ENCODE measurements at places on chromosomes 1 and 21.

DNA sequence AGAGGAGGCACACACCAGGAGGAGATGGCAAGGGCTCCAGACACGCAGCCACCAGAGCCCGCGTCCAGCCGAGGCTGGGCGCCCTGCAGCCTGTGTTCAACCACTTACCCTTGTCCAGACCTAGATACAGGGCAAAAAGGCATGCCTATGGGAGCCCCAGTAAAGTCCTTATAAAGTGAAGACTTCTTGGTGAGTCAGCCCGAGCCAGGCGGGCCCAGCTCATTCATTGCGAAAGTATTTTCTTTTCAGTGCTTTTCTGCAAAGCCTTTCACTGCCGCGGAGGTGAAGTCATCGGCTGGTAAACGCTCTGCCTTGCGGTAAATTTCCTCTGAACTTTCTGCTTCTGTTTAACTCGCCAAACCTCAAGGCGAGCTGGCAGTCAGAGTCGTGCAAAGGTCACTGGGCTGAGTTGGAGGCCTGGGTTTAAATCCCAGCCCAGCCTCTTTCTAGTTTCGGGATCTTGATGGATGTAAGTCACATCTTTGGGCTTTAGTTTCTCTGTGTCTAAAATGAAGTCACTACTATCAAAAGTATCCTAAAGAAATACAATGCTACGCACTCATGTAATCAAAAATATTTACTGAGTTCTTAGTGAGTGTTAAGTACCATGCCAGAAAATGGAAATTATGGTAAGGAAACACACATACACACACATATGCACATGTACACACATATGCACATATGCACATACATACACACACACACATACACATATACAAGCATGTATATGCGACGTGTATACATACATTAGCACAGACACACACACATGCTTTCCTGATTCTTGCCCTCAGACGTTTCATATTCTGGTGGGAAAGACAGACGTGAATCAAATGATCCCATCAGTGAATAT is 54.7 kb upstream of the IFFO2 start:
- DNase-seq: peak; percentile 90

DNA sequence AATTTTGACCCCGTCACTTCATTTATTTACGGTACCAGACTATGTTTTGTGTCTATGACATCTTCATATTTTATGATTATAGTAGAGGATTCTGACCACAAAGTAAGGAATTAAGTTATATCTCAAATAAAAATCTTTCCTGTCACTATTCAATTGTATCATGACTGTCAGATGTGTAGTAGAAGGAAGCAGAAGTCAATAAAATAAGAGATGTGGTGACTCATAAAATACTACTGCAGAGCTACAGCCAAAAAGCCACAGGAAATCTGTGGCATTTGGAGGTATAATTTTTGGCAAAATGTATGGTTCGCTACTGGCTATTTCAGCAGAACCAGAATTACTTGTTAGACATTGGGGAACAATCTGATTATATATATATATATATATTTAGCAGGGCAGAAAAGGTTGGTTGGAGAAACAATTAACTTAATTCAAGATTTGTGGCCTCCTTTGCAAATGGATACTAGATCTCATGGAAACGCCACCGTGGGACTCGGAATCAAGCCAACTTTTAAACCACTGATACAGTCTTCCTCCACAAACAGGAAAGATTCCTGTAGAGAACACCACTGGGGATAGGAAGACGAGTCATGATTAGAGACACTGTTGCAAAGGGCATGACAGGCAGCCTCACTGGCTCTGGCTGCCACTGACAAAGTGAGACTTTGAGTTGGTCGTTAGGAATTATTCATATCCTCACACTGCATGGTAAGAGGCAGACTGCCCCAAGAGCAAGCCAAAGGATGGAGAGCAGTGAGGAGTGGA is 5.1 kb downstream of the FCRL2 start:
- no peak for DNase-seq

DNA sequence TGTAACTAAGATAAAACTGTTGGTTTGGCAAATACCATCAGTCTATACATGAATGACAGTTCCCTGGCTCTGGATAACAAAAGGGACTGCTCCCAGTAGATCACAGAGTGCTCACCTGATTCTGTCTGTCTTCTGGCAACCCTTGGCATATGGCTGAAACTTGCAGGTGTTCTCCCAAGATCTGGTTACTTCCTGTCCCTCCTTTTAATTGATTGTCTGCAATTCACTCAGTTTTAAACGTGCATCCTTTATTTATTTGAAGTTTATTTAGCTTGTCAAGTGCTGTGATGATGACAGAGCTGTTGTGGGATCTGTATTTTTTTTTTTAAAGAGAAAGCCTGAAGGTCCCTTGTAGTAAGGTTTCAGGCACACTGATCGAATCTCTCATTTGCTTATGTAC is 3.4 kb downstream of the KCNA3 start:
- DNase-seq: no peak

DNA sequence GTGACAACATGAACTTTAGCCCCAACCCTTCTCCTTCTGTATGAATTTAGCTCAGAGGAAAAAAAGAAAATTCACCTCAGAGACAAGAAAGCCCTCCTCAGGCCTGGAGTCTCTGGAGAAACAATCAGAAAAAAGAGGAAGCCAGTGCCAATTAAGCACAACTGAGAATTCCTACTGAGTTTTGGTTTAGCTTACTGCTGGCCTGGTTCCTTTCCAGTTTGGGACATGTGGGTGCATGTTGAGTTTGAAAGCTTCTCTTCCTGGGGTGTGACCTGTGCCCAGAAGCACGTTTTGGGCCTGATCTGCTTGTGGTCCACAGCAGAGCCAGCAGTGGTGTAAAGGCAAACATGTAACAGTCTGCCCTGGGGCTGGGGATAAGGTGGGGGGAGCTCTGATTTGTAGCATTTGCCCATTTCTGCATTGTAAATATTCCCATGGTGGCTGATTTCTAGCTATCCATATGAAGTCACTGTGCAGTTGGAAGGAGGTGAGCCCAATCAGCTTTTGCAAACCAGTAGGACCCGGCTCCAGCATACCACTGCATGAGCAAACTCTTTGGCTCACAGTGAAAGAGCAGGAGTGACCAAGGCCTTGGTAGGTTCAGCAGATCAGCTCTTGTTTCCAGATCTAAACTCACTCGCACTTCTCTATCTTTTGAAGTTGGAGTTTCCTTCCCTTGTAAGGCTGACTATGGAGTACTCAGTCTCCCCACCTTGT is 4.7 kb upstream of the THEM5 start:
- DNase-seq: no peak

DNA sequence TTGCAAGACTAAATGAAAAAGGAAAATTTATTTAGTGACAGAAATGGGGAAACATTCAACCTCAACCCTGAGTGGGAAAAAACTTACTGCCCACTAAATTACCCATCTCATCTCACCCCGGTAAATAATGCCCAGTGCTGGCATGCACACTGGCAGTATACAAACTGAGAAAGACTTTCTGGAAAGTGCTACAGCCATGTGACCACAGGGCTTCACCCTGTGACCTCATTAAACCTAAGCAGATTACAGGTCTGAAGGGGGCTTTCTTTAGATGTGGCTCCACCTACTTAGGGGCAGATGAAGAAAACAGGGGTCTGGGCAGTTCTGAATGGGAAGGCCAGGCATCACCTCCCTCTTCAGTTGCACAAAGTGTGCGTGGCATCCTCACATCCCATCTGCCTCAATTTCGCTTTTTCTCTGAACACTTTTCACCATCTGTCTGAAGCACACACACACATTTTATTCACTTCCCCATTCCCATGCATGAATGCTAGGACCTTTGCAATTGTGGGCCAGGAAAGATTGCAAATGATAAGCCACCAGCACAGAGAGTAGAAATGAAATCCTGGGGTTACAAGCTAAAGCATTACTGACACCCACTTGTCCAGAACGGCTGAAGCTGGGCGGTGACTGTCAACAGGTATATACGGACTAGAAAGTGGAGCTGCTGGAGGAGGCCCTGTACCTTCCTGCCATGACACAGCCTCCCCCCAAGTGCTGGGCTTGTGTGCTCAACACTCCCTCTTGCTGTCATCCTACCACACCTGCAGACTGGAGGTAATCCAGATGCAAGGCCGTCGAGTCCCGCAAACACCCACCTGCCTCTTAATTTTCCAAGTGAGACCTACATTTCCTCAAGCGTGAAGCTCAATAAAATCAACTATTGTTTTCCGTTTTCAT is 2.7 kb downstream of the NADK start:
- DNase-seq: no peak

- DNase-seq: no peak
These were observed 21.5 kb upstream of the LYST start for GRCh38 chr1:235888119-235888643.

- no peak for DNase-seq
These were observed 93.3 kb downstream of the DDX20 start for GRCh38 chr1:111848852-111849545.

- no peak for DNase-seq
These were observed 162.0 kb upstream of the C21orf91 start for GRCh38 chr21:17981060-17981740.

GRCh38 chr1:228770779-228771223 is 35.5 kb downstream of the RHOU start:
- no peak for DNase-seq

GRCh38 chr1:180616439-180616838 is 15.4 kb upstream of the XPR1 start:
- DNase-seq: no peak

DNA sequence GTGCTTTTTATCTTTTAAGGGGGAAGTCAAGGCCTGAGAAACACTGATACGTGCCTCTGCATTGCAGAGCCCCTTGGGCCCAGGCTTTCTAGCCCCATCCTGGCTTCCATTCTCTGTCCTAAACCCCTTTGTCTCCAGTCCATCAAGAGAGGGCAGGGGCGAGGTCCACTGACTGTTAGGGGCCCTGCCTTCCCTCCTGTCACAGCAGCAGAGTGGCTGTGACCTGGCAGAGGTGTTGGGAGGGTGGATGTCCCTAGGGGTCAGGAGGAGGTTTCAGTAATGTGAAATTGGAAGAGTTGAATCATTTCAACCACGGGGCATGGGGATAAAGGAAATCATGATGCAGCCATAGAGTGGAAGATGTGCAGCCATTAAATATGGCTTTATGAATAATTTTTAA is 24.0 kb downstream of the SOX13 start:
- DNase-seq: no peak

GRCh38 chr1:43235451-43236121 is 34.2 kb upstream of the TMEM125 start:
- no peak for DNase-seq

- DNase-seq: no peak
These were observed 198.7 kb downstream of the KCNJ6 start for GRCh38 chr21:37717534-37717933.

DNA sequence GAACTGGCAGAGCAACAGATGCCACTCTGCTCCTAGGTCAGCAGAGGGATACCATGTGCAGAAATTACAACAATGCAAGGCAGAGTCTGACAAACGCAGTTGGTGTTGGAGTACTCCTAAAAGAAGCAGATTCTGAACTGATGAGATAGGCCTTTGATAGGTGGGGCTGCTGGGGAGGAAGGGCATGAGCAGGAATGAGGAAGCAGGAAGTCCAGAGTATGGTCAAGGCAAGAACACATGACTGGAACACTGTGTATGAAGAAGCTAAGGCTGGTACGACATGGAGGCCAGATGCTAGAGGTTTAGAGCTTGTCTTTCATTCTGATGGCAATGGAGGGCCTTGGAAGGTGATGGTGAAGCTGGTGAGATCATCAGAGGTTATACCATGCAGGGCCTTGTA is 11.5 kb upstream of the THRAP3 start:
- no peak for DNase-seq

GRCh38 chr1:36156329-36157114 is 562 bp downstream of the MAP7D1 start:
- no peak for DNase-seq

GRCh38 chr1:29761159-29761928 is 525.0 kb downstream of the PTPRU start:
- DNase-seq: no peak

- no peak for DNase-seq
These were observed 7.0 kb downstream of the KCNAB2 start for GRCh38 chr1:6052543-6053205.

DNA sequence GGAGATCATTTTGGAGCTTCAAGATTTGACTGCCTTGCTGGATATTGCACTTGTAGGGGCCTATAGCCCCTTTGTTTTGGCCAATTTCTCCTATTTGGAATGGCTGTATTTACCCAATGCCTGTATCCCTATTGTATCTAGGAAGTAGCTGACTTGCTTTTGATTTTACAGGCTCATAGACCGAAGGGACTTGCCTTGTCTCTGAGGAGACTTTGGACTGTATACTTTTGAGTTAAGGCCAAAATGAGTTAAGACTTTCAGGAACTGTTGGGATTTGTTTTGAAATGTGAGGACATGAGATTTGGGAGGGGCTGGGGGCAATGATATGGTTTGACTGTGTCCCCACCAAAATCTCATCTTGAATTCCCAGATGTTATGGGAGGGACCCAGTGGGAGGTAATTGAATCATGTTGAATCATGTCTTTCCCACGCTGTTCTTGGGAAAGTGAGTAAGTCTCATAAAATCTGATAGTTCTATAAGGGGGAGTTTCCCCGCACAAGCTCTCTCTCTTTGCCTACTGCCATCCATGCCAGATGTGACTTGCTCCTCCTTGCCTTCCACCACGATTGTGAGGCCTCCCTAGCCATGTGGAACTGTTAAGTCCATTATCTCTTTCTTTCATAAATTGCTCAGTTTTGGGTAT is 276.1 kb downstream of the LMX1A start:
- DNase-seq: no peak

- no peak for DNase-seq
These were observed 50.4 kb upstream of the GPR37L1 start for GRCh38 chr1:202072211-202072765.

GRCh38 chr1:66366634-66367033 is 167.3 kb upstream of the SGIP1 start:
- DNase-seq: no peak

GRCh38 chr1:3594706-3595377 is 16.5 kb downstream of the MEGF6 start:
- no peak for DNase-seq

- no peak for DNase-seq
These were observed 57.5 kb downstream of the TYW3 start for GRCh38 chr1:74790453-74790852.

- DNase-seq: no peak
These were observed 227.9 kb downstream of the RERE start for GRCh38 chr1:8589571-8589970.

- DNase-seq: no peak
These were observed 150.9 kb downstream of the CYYR1 start for GRCh38 chr21:26422138-26422537.

DNA sequence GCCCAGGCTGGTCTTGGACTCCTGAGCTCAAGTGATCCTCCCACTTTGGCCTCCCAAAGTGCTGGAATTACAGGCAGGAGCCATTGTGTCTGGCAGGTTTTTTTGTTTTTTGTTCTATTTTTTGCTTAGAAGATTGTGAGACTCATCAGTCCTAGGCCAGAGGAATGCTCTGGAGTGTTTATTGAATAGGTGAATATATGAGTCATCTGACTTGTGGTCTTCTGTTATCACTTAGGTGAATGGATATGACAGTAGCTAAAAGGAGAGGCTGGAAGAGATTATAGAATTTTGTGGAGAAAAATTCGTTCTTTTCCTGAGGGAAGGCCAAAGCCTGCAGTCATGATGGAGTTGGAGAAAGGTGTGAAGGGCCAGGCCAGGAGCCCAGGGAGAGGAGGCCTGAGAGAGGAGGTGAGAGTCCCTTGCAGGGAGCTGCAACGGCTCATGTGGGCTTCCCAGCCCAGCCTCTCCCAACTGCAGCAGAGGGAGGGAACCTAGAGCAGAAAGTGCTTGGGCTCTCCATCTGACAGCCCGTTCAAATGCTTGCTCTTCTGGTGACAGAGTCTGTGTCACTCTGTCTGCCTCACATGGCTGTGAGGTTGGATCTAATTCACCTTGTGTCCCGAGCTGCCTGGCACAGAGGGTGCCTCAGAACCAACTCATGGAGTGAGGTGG is 31.6 kb upstream of the ACOT11 start:
- DNase-seq: peak; percentile 19

Data from RWPE2 (cell line).